ENCODE measurements at places on chromosomes 1 and 21.

DNA sequence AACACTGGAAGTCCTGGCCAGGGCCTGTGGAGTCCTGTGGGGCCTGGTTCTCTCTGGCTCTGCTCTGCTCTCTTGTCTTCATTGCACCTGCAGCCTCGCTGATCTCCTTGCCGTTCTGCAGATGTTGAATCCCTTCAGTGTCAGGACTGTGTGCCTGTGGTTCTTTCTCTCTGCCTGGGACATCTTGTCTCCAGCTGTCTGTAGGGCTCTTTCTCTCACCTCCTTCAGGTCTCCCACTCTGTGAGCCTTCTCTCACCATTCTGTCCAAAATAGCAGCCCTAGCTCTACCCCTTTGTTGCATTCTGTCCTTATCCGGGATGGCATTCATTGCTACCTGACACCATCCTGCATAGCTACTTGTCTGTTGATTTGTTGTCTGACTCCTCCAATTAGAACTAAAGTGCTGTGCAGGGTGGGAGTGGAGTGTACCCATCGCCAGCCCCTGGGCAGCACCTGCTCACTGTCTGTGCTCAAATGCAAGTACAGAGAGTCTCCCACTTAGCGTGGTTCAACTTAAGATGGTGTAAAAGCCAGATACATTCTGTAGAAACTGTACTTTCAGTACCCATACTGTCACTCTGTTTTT lies 8.9 kb downstream of the PGBD2 start:
- no peak for DNase-seq

DNA sequence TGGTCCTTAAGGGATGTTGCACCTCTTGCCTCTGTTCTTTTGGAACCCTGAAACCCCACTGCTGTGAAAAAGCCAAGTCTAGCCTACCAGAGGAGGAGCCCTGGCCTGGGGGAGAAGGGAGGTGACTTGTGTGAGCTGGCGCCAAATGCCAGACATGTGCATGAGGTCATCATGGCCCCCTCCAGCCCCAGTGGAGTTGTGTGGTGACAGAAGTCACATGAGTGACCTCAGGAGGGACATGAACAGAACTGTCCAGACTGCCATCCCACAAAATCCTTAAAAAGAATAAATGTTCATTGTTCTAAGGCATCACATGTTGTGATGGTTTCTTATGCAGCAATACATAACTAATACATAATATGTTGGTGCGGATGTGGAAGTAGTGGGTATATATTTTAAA lies 10.8 kb downstream of the HHAT start:
- no peak for DNase-seq

- DNase-seq, result no peak
Measured at GRCh38 chr1:20678599-20678998, 17.4 kb upstream of the DDOST start.

GRCh38 chr1:205188098-205188497 lies 23.4 kb downstream of the DSTYK start:
- no peak for DNase-seq

GRCh38 chr1:32960342-32960741 lies 4.3 kb downstream of the RNF19B start:
- DNase-seq, result no peak

GRCh38 chr1:180188091-180188506 lies 33.4 kb downstream of the QSOX1 start:
- DNase-seq, result peak; percentile 75

DNA sequence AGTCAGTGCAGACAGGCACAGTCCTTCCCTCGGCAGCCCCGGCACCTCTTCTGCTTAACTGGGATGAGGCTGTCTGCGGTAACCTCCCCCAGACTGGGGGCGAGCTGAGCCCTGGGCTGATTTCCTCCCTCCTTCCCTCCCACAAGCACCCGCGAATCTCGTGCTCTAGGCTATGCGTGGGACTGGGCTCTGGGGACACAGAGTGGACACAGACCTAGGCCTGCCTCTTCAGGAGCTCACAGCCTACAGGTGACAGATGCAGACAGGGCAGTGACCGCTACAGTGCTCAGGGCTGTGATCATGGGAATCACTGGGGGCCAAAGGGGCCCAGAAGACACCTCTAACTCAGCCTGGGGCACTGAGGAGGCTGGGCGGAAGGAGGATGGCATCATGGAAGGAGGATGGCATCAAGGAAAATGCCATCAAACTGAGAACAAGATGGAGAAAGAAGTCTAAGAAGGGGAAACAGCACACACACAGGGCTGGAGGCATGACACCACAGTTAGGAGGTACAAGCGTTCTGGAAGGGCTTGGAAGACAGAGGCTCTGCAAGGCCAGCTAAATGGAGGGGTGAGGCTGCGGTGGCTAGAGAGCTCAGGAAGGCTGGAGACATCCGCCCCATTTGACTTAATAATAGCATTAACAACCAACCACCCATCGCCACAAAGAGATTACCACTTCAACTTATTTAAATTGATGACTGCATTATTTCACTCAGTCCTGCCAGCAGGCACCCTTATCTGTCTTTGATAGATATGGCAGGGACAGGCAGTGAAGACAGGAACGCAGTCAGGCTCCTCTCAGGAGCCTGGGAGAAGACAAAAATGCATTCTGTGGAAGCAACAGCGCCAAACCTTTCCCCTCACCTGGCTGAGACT lies 4.2 kb downstream of the TTC39A start:
- DNase-seq, result no peak

DNA sequence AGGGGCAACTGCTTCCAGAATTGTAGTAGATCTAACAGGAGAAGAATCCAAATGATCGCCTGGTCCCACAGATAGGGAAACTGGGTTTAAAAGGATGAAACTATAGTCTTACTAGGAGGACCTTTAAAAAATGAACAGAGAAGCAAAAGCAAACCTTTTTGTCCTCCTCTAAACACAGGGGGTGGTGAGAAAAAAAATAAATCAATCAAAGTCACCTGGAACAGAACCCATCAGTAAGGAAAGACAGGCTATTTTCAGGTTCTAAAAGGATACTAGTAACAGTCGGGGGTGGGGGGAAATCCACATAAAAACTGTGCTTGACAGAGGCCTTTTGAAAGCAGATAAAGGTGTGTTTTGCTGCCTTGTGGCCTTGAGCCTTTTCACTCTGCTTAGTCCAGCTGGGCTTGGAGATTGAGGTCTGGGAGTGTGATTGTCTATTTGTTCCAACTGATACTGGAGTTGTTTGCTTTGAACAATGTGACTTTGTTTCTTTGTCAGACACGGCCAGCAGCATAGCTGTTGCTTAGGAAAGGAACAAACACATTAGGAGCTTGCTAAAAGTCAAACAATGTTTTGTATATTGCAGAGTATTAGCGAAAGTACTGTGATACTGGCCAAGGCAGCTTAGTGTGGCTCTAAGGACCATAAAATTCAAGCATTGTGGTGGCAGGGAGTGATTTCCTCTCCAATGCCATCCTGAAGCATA lies 141.1 kb upstream of the IRF2BP2 start:
- no peak for DNase-seq

DNA sequence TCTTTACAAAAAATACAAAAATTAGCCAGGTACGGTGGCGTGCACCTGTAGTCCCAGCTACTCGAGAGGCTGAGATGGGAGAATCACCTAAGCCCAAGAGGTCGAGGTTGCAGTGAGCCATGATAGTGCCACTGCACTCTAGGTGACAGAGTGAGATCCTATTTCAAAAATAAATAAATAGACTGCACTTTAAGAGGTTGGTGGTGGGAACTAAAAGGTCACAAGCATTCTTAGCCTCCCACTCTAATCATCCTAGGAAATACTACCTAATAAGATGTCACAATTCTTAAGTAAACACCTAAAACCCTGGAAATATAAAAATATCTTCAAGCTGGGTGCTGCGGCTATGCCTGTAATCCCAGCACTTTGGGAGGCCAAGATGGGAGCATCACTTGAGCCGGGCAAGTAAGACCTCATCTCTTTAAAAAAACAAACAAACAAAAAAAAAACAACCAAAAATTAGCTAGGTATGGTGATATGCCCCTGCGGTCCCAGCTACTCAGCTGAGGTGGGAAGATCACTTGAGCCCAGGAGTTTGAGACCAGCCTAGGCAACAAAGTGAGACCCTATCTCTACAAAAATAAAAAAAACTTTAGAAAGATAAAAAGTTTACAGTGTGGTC lies 4.1 kb downstream of the DCAF8 start:
- no peak for DNase-seq

GRCh38 chr1:184854496-184855140 lies 100.0 kb upstream of the EDEM3 start:
- DNase-seq, result no peak

DNA sequence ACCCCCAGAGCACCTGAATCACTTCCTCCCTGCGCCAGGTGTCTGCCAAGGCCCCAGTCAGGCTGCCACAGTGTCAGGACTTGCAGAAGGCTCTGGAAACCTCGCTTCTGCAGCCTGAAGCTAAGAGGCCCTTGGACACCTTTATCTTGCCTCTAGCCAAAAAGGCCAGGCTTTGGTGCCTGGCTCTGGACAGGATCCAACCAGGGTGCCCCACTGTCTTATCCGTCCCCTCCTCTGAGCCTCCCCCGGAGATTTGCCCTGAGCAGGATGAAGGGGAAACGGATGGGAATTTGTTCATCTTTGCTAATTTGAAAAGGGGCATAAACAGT lies 12.8 kb upstream of the CLSTN1 start:
- no peak for DNase-seq

- no peak for DNase-seq
Measured at GRCh38 chr1:234047123-234047522, 142.6 kb downstream of the SLC35F3 start.

GRCh38 chr1:18233176-18233864 lies 125.7 kb downstream of the IGSF21 start:
- DNase-seq, result no peak

DNA sequence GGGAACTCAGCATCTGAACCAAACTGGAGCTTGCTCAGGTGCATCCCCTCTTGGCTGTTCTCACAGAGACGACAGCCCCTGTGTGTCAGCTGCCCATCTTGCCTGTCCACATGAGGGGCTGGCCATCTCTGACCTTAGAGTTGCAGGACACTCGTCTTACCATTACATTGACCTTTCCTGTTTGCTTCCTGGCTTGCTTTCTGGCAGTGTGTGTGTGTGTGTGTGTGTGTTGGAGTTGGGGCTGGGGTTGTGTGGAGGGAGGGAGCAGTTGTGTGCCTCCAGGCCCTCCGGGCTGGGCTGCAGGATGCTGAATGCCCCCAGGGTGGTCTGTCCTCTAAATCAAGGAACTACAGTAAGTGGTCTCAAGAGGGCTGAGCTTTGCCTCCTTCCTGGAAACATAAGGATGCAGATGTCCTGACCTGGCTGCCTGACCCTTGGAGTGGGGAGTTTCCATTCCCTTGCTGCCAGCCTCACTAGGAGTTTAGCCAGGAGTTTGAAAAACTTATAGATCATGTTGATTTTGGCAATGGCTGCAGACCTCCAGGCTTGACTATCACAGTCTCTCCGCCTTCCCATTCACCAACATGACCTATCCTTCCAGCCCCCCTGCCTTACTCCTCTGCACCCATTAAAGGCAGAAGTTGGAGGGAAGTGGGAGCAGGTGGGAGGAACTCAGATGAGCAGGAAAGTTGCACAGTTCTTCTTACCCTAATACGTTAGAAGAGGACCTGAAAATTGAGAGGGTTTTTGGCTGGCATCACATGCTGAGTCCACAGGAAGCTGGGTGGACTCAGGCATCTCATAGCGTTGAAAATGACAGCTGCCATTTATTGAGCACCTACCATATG lies 19.0 kb downstream of the RASSF5 start:
- DNase-seq, result no peak

- no peak for DNase-seq
Measured at GRCh38 chr1:235650341-235651169, 971 bp upstream of the GNG4 start.

DNA sequence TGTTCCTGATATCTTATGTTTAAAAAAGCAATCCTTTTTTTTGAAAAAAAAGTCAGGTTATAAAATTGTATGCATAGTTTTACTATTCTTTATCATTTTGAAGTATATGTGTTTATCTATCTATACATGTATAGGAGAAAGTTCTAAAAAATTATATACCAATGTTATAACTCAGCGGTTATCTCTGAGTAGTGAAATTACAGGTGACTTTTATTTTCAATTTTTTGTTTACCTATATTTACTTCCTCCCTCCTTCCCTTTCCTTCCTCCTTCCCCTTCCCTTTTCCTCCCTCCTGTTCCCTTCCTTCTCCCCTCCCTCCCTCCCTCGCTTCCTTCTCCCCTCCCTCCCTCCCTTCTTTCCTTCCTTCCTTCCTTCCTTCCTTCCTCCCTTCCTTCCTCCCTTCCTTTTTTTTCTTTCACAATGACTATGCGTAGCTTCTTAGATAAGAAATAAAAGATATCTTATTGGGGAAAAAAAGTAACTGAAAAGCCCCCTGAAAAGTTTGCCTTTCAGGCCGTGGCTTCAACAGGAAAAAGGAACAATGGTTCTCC lies 77.1 kb downstream of the ABCA4 start:
- no peak for DNase-seq

GRCh38 chr1:8974551-8974950 lies 28.9 kb downstream of the CA6 start:
- no peak for DNase-seq

DNA sequence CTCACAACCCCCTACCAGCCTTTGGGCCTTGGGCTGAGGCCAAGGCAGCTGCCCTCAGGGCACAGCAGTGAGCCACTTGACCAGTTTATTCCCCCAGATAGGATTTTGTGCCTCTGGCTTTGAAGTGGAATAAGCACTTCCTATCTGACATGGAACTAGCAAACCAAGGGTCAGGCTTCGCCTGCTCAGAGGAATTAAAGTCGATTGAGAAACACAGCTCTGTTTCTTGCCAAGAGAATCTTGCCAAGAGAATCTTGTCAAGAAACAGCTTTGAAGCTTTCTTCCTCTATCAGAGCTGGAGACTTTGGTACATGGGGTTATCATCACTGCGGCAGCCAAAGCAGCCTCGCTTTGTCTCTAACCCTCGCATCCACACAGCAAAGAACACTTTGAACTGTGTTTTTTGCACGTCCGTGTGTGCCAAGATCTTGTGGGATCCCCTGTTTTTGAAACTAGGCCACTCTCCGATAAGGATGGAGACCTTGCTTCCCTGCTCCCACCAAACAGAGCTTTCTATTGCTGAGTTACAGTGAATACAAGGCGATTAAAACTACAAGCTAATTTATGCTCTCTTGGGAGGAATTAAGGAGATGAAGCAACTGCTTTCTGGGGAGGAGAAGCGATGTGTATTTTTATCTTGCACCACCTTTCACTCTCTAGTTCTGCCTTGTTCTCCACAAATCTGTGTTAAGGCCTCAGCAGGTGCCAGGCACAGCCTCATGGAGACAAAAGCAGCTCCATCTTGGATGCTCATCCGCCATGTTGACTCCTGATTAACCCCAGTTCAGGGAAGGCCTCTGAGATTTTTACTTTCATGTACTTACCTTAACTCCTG lies 67.3 kb downstream of the RHOU start:
- no peak for DNase-seq

DNA sequence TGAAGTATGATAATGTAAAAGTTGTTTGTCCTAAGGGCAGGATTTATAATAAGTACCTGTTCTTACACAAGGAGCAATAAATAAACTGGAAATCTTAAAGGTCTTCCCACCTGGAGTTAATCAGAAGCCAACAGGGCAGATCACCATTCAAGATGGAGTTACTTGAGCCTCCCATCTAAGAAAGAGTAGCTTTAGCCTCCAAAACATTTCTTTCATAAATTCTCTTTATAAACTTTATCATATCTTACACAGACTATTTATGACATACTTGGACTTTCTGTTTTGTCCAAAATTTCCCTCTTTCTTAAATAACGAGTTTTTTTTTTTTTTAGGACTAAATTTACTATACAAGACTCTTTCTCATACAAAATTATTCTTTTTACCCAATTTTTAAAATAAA lies 18.5 kb downstream of the OR2T1 start:
- DNase-seq, result no peak

GRCh38 chr1:58262702-58263101 lies 283.8 kb downstream of the OMA1 start:
- DNase-seq, result no peak

All from NCI-H460 (cell line).